ENCODE measurements at places on chromosomes 5 and 9.

DNA sequence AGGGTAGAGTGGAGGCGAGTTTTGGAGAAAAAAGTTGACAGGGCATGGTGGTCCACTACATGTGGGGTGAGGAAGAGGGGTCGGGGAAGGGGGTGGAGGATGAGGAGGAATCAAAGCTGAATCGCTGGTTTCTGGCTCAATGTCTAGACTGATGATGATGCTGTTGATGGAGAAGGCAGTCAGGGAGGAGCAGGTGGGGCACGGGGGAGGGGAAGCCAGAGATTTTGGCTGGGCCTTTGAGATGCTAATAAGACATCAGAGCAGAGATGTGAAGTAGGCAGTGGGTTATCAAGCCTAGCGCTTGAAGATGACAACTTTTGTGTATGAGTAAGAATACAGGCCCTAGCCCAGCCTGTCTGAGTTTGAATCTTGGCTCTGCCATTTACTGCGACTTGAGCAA lies 32.4 kb upstream of the TTC23L start:
- DNase-seq, result no peak

DNA sequence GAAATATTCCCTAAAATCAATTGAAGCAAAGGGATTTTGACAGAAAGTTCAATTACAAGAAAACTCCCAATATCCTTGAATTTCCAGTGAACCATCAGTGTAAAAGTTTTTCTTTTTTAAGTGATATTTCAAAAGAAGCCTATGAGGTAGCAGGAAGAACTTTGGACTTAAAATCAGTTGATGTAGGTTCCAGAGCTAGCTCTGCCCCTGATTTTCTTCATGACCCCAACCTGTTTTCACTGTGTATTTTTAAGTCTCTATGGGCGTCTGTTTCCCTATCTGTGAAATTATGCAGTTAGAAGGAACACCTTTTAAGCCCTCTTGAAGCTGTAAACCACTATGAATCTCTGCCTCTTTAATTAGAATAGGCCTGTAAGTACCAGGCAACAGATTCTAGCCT lies 66.2 kb upstream of the SLC1A1 start:
- no peak for DNase-seq

- no peak for DNase-seq
These were observed 43.5 kb upstream of the ANKDD1B start for GRCh38 chr5:75567710-75568109.

DNA sequence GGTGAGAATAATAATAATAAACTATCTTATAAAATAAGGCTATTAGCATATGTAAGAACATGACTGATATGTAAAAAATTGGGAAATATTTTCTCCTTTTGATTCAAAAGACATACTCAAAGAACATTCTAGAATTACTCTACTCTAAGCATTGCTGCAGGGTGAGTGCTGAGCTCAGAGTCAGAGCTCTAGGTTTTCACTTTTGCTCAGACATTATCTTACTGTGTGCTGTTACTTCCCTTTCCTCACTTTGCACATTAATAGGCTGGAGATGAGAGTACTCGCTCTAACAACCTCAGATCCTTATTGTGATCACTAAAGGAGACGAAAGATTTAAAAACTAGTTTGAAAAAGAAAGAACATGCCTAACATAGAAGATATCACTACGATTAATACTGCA lies 99.4 kb upstream of the C9orf72 start:
- DNase-seq, result no peak

- no peak for DNase-seq
These were observed 578 bp downstream of the LHX6 start for GRCh38 chr9:122228191-122228567.

DNA sequence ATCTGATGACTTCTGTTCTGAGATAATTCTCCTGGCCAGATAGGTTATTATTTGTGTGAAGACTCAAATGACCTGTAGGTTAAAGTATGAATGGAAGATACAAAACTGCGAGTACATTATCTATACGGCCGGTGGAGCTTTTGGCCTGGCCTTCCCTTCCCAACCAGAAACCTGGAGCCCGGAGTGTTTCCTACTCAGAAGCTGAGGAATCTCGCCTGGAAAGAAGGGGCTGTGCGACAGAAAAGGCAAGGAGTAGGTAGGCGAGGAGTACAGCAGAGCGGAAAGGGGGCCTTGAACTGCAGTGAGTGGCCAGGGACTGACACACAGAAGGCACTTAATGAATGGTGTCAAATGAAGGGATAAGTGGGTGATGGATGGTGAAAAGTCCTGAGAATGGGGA lies 34.6 kb downstream of the ANGPTL2 start:
- DNase-seq, result no peak

DNA sequence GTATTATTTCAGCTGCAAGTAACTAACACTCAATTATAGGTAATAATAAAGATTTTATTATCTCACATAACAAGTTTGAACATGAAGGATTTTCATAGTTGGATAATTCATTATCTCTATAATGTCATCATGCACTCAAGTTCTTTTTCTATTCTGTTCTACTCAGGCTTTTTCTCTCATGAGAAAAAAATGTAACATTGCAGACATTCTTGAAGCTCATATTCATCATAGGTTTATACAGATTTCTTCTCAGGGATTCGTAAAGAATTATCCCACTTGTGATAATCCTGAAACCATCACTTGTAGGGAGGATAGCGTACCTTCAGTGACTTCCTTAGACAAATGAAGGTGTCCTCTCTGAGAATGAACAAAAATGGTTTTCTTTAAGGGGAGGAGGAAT lies 150.3 kb downstream of the XRCC4 start:
- no peak for DNase-seq

GRCh38 chr5:125424402-125425141 lies 678.1 kb upstream of the ZNF608 start:
- no peak for DNase-seq

DNA sequence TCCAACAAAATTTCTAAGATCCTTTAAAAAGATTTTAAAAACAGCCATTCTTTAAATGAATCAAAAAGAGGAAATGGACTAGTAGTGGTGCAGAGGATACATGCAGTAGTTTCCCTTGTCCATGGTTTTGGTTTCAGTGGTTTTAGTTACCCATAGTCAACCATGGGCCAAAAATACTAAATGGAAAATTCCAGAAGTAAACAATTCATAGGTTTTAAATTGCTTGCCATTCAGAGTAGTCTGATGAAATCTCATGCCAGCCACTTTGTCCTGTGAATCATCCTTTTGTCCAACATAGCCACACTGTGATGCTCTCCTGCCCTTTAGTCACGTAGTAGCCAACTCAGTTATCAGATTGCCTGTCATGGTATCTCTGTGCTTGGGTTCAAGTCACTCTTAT lies 286.1 kb downstream of the ANXA1 start:
- DNase-seq, result no peak

Measured in fibroblast of skin of left quadriceps (primary cell).